Small intestine (tissue), 16 donors: ENCODE measurements at places on chromosomes 13 and 19.

DNA sequence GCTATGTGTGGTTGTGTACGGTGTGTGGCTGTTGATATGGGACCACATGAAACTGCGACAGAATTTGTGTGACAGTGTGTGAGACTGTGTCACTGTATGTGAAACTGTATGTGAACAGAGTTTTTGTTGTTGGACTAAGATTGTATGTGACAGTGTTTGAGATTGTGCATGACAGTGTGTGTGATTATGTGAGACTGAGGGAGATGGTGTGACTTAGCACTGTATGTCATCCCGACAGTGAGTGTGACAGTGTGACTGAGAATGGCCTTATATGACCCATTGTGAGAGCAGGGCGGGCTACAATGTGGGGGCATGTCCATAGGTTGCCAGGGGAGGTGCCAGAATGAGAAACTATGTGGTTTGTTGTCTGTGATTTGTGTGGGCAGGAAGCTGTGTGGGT, 930 bp downstream of the ZNF583 start:
- H3K4me3 ChIP-seq: no peak overlapping the region
- no peaks in the 10 kb centered on the region for H3K4me1 ChIP-seq
- no peak overlapping the region for H3K27ac ChIP-seq
- DNase-seq: no peak

- no peak overlapping the region for H3K4me3 ChIP-seq
- no peak overlapping the region for H3K27ac ChIP-seq
- H3K4me1 ChIP-seq: no peaks in the 10 kb centered on the region
- no peaks in the 10 kb centered on the region for H3K36me3 ChIP-seq
Measured at GRCh38 chr13:111521030-111521429, 200.6 kb downstream of the TEX29 start.

GRCh38 chr13:112957295-112957677, 11.7 kb upstream of the MCF2L start:
- no peaks in the 10 kb centered on the region for H3K4me1 ChIP-seq
- H3K4me3 ChIP-seq: no peak overlapping the region
- DNase-seq: no peak
- no peaks in the 10 kb centered on the region for H3K36me3 ChIP-seq
- no peak overlapping the region for H3K27ac ChIP-seq

DNA sequence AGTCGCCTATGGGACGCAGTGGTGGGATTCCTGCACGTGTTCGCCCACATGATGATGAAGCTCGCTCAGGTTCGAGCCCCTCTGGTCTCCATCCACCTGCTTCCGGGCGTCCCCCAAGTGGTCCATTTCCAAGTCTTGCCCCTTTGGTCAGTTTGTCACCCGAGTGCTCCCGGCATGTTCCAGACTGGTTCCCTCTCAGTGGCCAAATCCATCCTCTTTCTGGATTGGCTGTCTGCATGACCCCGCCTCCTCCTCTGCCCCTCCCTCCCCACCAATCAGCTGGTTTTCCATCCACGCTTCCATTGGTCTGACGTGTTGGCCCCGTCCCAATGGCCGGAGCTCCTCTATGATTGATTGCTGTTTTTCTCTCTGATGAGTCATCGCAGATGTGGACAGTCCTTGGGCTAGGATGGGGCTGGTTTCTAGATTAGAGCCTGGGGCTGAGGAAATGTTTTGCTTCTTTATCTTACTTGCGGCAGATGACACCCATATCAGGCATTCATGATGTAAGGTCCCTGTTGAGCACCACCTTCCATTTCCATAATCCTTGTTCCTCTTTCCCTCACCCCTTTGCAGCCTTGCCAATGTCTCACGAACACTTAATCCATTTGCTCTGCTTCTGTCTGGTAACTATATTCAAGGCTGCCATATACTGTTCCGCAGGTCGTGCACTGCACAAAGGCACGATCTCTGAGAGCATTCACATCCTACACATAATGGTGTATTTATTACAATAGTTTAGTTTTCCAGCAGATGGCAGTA, 73.8 kb downstream of the MAP4K1 start:
- H3K27me3 ChIP-seq: no peaks in the 10 kb centered on the region
- H3K4me3 ChIP-seq: no peak overlapping the region
- H3K4me1 ChIP-seq: no peaks in the 10 kb centered on the region
- no peaks in the 10 kb centered on the region for H3K36me3 ChIP-seq
- peak; percentile 67 for DNase-seq
- H3K27ac ChIP-seq: no peak overlapping the region

- no peaks in the 10 kb centered on the region for H3K4me1 ChIP-seq
- no peak for DNase-seq
- no peak overlapping the region for H3K4me3 ChIP-seq
- no peaks in the 10 kb centered on the region for H3K36me3 ChIP-seq
- H3K27ac ChIP-seq: no peak overlapping the region
Measured at GRCh38 chr13:36512771-36513170, 80.5 kb downstream of the CCNA1 start.

- no peak overlapping the region for H3K27ac ChIP-seq
- DNase-seq: no peak
- H3K27me3 ChIP-seq: no peaks in the 10 kb centered on the region
- no peaks in the 10 kb centered on the region for H3K36me3 ChIP-seq
- no peak overlapping the region for H3K4me3 ChIP-seq
Measured at GRCh38 chr19:1851654-1852580, 3.6 kb upstream of the REXO1 start.

- no peaks in the 10 kb centered on the region for H3K4me1 ChIP-seq
- no peaks in the 10 kb centered on the region for H3K27me3 ChIP-seq
- DNase-seq: no peak
- H3K4me3 ChIP-seq: no peak overlapping the region
- H3K36me3 ChIP-seq: no peaks in the 10 kb centered on the region
Measured at GRCh38 chr13:46304546-46304945, 82.5 kb downstream of the RUBCNL start.

DNA sequence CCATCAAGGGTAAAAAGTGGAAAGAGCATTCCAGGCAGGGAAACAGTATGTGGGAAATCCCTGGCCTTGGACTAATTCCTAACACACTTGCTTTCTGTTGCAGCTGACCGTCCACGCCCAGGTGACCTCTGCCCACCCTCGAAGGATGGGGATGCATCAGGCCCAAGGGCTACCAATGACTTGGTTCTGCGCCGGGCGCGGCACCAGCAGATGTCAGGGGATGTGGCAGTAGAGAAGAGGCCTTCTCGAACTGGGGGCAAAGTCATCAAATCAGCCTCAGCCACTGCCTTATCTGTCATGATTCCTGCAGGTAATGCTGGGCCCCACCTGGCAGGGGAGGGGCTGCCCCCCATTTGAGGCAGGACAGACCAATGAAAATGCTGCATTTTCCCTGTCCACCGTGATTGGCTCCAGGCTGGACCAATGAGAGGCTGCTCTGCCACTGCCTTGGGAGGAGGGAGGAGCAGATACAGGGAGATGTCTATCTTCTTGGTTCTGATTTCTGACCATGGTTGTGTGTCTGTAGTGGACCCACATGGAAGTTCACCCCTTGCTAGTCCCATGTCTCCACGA, 12.6 kb downstream of the DNASE2 start:
- H3K27me3 ChIP-seq: peaks cover 9% of the 10 kb centered on the region
- H3K4me1 ChIP-seq: no peaks in the 10 kb centered on the region
- H3K4me3 ChIP-seq: no peak overlapping the region
- no peak for DNase-seq
- H3K36me3 ChIP-seq: no peaks in the 10 kb centered on the region

DNA sequence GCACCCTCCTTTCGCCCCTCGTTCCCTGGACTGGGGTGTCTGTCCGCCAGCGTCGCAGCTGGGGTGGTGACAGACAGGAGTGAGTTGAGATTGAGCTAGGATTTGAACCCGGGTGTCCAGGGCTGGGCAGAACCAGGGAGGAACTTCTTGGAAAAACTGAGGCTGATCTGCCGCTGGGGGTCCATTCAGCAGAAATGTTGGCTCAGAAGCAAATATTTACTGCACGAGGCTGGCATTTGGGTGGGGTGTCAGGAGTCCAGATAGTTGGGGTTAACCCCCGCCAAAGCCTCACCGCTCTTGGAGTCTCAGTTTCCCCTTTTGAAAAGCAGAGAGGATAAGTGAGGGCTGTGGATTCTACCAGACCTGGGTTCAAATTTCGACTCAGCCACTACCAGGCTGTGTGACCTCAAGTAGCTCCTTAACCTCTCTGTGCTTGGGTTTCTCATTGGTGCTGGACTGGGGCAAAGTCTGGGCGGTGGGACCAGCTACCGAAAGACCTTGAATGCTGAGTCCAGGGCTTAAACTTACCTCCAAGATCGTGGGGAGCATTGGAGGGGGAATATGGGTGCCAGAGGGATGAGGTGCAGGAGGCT, 20.9 kb downstream of the MAST3 start:
- peaks cover 23% of the 10 kb centered on the region for H3K4me1 ChIP-seq
- no peak overlapping the region for H3K27ac ChIP-seq
- DNase-seq: no peak
- H3K4me3 ChIP-seq: peak overlapping the region; percentile 70
- H3K36me3 ChIP-seq: no peaks in the 10 kb centered on the region

- no peaks in the 10 kb centered on the region for H3K27me3 ChIP-seq
- H3K4me1 ChIP-seq: no peaks in the 10 kb centered on the region
- H3K4me3 ChIP-seq: no peak overlapping the region
- no peak for DNase-seq
- no peak overlapping the region for H3K27ac ChIP-seq
Measured at GRCh38 chr19:21705393-21705792, 62.0 kb downstream of the ZNF100 start.

DNA sequence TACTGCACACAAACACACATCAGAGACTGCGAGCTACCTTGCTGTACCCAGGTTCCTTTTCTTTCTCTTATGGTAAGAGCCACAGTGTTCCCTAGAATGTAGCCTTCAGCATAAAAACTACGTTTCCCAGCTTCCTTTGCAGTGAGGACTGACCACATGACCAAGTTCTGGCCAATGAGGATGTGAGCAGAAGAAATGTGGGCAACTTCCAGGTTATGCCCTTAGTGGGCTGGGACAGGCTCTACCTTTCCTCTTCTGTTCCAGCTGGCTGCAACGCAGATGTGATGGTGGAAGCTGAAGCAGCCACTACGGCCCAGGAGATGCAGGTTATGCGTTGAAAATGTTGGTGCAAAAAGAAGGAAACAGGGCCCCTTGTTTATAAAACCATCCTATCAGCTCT, 27.5 kb downstream of the VRK3 start:
- H3K4me1 ChIP-seq: no peaks in the 10 kb centered on the region
- no peaks in the 10 kb centered on the region for H3K27me3 ChIP-seq
- H3K27ac ChIP-seq: no peak overlapping the region
- peaks cover 13% of the 10 kb centered on the region for H3K36me3 ChIP-seq
- no peak overlapping the region for H3K4me3 ChIP-seq
- DNase-seq: peak; percentile 31

- peaks cover 9% of the 10 kb centered on the region for H3K4me1 ChIP-seq
- no peaks in the 10 kb centered on the region for H3K36me3 ChIP-seq
- no peak overlapping the region for H3K4me3 ChIP-seq
- H3K27ac ChIP-seq: peak overlapping the region; percentile 96
Measured at GRCh38 chr19:39846678-39847486, 703 bp upstream of the FBL start.

DNA sequence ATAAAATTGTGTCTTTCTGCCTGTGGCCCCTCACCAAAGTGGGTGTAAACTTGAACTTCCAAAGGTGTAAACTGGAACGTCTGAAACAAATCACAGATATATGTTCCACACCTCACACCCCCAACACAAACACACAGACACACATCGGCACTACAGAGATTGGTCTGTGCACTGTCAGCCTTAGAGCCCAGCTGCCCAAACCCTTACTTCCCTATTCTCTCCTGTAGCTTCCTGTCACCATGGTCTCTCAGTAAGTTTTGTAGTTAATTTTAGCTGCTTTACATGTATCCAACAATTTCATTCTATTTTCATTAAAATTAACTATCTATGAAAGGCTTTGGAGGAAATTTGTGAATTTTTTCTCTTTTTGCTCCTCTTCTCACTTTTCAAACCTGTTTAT, 5.4 kb downstream of the TM9SF2 start:
- DNase-seq: no peak
- H3K4me3 ChIP-seq: no peak overlapping the region
- no peaks in the 10 kb centered on the region for H3K36me3 ChIP-seq
- no peaks in the 10 kb centered on the region for H3K27me3 ChIP-seq
- H3K27ac ChIP-seq: peak overlapping the region; percentile 60
- peaks cover 15% of the 10 kb centered on the region for H3K4me1 ChIP-seq

DNA sequence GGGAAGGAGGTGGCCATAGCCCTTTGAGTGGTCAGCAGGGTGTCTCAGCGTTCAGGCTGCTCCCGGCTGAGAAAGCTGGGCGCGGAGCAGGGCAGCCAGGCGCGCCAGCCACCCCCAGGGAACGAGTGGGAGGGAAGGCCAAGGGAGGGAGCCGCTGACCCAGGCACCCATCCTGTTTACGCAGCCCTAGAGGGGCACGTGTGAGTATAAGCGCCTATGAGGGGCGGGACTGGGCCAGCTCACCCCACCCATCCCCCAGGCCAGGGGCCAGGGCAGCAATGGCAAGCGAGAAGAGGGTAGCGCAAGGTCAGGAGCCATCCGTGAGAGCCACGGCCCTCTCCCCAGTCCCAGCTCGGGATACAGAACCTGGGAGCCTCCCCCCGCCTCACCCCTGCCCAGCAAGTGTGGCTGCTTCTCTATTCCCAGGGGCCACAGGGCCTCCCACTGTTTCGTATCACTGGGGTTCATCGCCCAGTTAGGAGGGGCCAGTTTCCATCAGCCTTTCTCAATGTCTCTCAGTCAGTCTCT, 897 bp upstream of the DMKN start:
- H3K36me3 ChIP-seq: no peaks in the 10 kb centered on the region
- no peak overlapping the region for H3K4me3 ChIP-seq
- no peak for DNase-seq
- no peak overlapping the region for H3K27ac ChIP-seq
